ENCODE measurements at places on chromosomes 2 and 18.

DNA sequence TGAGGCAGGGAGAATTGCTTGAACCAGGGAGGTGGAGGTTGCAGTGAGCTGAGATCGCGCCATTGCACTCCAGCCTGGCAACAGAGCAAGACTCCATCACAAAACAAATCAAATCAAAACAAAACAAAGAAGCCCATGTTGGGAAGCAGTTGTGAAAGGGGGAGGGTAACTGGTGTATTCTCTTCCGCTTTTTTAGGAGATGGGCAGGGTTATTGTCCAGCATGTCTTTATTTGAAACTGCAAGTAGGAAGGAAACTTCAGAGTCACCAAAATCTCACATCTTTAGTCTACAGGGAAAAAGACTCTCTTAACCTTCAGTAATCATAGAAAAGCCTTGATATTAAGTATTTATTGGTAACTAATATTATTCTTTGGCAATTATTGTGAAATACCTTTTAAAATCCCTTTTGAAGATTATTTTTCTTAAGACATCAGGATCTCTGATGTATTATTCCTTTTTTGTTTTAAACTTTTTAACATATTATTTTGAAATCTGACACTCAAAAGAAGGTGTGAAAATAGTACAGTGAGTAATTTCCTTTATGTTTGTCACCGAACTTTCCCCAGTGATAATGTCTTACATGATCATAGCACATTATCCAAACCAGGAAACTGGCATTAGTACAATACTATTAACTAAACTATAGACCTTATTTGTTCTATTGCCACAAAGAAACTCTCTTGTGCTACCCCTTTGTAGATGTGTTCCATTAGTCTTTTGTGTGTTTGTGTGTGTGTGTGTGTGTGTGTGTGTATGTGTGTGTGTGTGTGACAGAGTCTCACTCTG, 84.3 kb upstream of the LTBP1 start:
- DNase-seq = no peak

DNA sequence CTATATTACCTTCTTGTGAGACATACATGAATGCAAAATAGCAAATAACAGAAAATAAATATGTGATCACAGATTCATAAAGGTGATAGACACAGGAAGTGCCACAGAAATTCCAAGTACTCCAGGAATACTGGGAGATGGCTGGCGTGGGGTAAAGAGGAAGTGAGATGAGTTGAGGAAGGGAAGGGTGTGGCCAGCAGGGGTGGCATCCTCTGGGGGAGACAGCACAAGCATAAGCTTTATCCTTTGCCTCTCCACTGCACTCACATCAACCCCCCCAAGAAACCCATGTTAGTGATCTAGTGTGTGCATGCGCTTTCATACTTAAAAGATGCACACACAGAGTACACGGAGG, 94.8 kb upstream of the B3GNT7 start:
- no peak for DNase-seq

GRCh38 chr2:148209603-148210002, 188.7 kb downstream of the MBD5 start:
- DNase-seq = no peak

GRCh38 chr2:46333912-46334311, 36.7 kb downstream of the EPAS1 start:
- no peak for DNase-seq

- DNase-seq = no peak
Measured at GRCh38 chr2:74003494-74004211, 18.9 kb downstream of the TET3 start.

DNA sequence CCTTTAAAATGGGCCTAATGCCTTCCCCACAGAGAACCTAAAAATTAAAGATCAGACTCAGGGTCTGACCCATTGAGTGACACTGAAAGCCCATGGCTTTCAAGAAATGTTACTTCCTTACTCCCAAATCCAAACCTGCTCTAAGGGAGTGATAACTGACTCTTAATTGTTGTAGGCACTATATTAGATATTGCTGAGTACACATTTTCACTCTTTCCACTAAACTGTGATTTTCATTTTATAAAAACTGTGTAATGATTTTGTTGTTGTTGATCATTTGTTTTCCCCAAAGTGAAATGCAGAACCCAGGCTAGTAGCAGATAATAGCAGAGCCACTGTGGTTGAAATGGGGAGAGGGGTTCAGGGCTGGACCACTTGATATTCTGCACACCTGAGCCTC, 87.1 kb downstream of the LRRTM1 start:
- DNase-seq = no peak

DNA sequence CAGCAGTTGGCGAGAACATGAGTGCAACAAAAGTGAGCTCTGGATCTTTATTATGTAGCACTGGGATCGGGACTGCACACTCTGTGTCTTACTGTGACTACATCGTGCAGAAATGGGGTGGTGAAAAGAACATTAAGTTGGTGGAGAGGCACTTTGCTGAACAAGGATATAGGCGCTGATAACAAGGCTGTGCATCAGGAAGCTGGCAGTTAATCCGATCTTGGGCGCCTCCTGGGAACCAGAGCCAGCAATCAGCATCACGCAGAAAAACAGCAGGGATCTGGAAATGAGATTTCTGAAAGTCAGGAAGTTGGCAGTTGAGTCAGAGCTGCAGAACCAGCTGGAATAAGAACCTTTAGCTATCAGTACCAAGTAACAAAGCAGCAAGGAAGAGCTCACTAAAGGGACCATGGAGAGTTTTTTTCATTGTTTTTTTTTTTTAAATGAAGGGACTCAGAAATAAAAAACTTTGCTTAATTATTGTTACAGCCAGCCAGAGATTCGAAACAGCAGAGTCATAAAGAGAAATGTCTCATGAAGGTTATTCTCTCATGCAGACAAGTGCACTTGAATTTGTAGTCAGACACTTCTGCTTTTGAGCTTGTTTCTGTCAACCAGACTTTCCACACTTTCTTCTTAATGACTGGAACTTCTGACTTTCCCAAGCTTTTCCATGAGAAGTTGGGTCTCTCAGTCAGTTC, 22.8 kb upstream of the MYO3B start:
- DNase-seq = peak; percentile 72

- no peak for DNase-seq
Measured at GRCh38 chr2:149059822-149060221, 21.3 kb downstream of the LYPD6B start.
